ENCODE measurements at places on chromosomes 11 and 22. TPM values are rescaled to one million over a fixed set of nuclear protein-coding genes. Genes with fewer than 3 reads are reported as not detected.

Gene PTPRCAP
- total RNA-seq = 2.5 TPM

Gene ARHGAP8
- total RNA-seq = 24.0 TPM

Gene RBMXL2
- total RNA-seq = 0.30 TPM

Gene SAAL1
- total RNA-seq = 13.0 TPM

Gene BTBD18
- total RNA-seq = not detected

Gene EXT2
- total RNA-seq = 107 TPM

Gene OR5I1
- not detected for total RNA-seq

Gene LARGE2
- total RNA-seq = 4.3 TPM

Gene SHANK3
- total RNA-seq = 2.9 TPM

Gene RPS6KB2
- 59.9 TPM for total RNA-seq

Gene HORMAD2
- not detected for total RNA-seq

Gene PKP3
- total RNA-seq = 55.6 TPM

Gene DEFB131B
- not detected for total RNA-seq

Gene MRGPRX4
- not detected for total RNA-seq

Gene SLC5A4
- total RNA-seq = not detected

Gene EMID1
- 12.6 TPM for total RNA-seq

Gene SLC6A5
- total RNA-seq = not detected

Gene GVQW3
- 2.3 TPM for total RNA-seq

Gene LRRN4CL
- total RNA-seq = 1.1 TPM

Gene RFPL2
- 0.48 TPM for total RNA-seq

Gene CTSW
- total RNA-seq = not detected

Gene SLC37A2
- 2.8 TPM for total RNA-seq

Gene ACR
- total RNA-seq = not detected

Gene ELF5
- 0.16 TPM for total RNA-seq

Gene GSTT2B
- 1.3 TPM for total RNA-seq

Gene FAT3
- total RNA-seq = 15.9 TPM

Gene SRSF8
- total RNA-seq = 31.2 TPM

Gene SMIM38
- total RNA-seq = 0.40 TPM

Gene ABTB2
- total RNA-seq = 12.4 TPM

Gene DRICH1
- 0.48 TPM for total RNA-seq

Gene TTC36
- 4.9 TPM for total RNA-seq

Gene ART1
- not detected for total RNA-seq

Gene LYVE1
- total RNA-seq = 9.1 TPM

Gene GUCD1
- total RNA-seq = 143 TPM

Gene OVOL1
- total RNA-seq = 26.3 TPM

Gene MMP27
- total RNA-seq = not detected

Gene NCAM1
- total RNA-seq = 27.2 TPM

Gene SPECC1L
- 28.3 TPM for total RNA-seq

Data from hepatocyte (in vitro differentiated cells).